Stimulated activated CD4-positive, alpha-beta T cell treated with anti-CD3 and anti-CD28 coated beads, Interleukin-2, amount 100 ng/mL, for 48 hours (primary cell): ENCODE measurements at places on chromosomes 16 and 17.

DNA sequence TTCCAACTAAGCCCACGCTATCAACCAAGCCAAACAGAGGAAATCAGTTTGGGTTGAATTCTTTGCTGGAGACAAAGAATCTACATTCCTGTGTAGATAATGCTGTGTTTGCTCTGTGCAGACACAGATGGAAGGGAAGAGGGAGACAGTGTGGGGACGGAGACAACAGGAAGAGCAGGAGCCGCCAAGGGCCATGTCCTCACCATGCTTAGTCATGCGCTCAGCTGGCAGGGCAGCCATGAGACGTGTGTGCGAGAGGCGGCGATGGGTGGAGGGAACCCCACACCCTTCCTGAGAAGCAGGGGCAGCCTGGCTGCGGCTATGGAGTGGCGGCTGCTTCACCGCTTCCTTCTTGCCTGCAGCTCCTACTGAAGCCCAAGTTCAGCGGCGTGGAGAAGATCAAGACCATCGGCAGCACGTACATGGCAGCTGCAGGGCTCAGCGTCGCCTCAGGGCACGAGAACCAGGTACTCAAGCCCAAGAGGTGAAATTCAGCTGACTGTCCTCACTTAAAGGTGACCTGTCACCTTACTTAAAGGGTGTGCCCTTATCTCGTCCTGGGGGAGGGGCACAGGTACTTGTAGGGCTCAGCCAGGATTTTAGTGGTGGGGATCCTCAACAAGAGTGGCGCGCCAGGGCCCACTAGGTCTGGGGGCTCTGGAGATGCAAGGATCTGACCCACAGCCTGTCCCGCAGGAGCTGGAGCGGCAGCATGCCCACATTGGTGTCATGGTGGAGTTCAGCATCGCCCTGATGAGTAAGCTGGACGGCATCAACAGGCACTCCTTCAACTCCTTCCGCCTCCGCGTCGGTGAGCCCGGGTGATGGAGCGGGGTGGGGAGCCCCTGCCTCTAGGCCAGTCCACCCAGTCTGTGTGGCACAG lies 47.5 kb downstream of the ADCY7 start:
- DNase-seq, result no peak

DNA sequence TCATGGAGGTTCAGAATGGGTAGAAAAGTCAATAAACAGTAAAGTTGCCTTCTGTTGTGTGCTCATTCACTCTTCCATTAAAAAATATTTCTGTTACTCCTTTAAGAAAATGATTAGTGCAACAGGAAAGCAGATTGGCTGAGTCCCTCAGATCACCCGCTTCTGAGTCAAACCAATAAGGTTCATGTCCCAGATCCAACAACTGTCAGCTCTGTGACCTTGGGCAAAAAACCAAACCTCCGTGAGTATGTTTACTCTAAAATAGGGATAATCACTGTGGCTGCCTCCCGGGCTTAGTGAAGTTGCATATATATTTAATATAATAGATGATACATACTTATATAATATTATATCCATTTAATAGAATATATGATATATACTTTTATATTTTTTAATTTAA lies 698.5 kb upstream of the RBFOX1 start:
- DNase-seq, result no peak

DNA sequence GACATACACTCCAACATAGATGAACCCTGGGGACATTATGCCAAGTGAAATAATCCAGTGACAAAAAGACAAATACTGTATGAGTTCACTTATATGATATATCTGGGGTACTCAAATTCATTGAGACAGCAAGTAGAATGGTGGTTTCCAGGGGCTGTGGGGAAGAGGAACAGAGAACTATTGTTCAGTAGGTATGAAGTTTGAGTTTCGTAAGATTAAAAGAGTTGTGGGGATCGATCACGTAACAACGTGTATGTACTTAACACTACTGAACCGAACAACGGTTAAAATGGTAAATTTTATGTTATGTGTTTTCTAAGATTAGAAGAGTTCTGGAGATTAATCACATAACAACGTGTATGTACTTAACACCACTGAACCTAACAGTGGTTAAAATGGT lies 100.8 kb downstream of the HS3ST3A1 start:
- no peak for DNase-seq

GRCh38 chr17:38898291-38898679 lies 27.1 kb upstream of the LASP1NB start:
- DNase-seq, result no peak

DNA sequence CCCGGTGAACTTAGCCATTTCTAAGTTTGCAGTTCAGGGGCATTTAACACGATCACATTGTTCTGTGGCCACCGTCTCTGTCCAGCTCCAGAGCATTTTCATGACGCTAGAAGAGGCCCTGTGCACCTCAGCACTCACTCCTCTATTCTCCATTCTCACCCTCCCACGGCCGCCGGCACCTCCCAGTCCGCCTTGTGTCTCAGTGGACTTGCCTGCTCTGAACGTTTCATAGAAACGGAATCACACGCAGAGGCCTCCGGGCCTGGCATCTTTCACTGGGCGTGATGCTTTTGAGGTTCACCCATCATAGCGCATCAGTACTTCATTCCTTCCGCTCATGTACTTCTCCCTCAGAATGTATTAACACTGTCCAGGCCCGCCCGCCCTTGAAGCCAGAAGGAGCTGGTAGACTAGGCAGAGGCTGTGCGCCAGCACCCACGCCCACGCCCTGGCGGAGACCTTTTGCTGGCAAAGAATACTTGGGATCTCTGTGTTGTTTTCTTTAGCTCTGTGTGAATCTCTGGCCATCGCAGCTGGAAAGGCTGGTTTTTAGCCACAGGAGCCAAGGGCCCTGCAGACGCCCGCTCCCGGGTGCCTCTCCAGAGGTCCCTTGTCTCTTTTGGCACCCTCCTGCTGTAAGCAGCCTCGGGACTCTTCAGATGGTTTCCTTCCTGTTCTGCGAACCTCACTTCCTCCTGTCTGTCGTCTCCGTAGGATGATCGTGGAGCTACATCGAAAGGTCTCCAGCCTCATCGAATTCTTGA lies 23.4 kb upstream of the JPT2 start:
- DNase-seq, result no peak

DNA sequence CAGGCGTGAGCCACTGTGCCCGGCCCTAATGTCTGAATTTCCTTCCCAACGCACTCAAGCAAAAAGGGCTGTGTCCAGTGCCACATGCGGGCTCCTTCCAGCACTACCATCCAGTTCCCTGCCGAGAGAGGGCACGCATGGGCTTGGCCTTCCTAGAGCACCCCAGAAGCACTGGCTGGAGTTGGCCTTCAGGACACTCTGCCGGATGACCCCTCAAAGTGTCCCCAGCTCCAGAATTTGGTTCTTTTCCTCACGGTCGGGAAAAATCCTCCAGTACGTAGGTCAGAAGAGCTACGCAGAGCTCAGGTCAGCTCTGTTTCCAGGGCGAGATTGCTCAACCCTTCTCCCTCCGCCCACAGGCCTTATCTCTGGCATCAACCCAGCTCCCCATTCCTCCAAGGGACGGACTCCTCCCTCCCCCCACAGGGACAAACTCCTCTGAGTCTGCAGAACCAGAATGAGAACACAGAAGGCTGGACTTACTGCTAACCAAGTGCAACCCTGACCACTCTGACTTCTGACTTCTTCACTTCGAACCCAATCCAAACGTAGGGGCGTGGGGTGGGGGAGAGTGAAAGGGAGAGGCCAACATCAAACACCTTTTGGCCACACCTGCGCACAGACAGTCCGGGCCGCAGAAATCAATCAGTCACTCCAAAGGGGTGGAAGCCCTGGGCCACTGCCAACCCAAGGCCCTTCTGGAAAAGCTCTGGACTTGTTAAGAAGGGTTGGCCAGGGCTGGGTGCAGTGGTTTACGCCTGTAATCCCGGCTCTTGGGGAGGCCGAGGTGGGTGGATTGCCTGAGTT lies 3.6 kb downstream of the CDC42EP4 start:
- DNase-seq, result no peak

GRCh38 chr16:16988963-16989362 lies 481.8 kb downstream of the XYLT1 start:
- no peak for DNase-seq

GRCh38 chr17:35791681-35792350 lies 3.6 kb downstream of the MMP28 start:
- DNase-seq, result no peak

- DNase-seq, result no peak
These were observed 10.4 kb downstream of the GPATCH8 start for GRCh38 chr17:44492706-44493272.

DNA sequence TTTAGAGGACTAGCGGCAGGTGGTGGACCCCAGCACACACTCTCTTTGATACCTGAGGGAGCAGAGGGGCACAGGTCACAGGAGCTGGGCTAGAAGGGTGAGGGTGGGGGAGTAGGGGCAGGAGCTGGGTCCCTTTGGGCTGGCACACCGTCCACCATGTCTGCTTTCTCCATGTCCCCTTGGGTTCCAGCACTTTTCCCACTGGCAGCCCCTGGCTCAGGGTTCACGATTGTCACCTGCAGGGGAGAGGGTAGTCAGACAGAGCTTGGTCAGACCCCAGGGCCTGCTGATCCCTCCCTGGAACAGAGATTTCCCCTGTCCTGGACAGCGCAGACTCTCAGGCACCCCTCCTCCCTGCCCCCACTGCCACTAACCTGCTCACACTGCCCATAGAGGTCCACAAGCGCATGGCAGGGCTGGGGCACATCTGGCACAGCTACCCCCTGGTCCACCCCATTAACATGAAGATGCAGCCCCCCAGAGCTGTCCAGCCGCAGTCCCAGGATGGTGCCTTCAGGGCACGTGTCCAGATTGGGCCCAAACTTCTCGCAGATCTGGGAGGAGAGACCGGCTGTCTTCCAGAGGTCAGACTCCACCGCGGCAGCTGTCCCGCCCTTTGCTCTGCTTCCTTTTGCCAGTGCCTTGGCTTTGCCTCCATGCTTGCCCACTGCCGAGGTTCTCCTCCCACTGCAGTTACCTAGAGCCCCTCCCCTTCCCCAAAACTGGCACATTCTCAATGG lies 3.1 kb upstream of the GPS2 start:
- DNase-seq, result no peak

GRCh38 chr16:81513204-81514040 lies 68.8 kb downstream of the CMIP start:
- no peak for DNase-seq

GRCh38 chr17:21573961-21574610 lies 118.2 kb upstream of the KCNJ18 start:
- no peak for DNase-seq

- DNase-seq, result no peak
These were observed 12.2 kb upstream of the RMI2 start for GRCh38 chr16:11333010-11333409.

DNA sequence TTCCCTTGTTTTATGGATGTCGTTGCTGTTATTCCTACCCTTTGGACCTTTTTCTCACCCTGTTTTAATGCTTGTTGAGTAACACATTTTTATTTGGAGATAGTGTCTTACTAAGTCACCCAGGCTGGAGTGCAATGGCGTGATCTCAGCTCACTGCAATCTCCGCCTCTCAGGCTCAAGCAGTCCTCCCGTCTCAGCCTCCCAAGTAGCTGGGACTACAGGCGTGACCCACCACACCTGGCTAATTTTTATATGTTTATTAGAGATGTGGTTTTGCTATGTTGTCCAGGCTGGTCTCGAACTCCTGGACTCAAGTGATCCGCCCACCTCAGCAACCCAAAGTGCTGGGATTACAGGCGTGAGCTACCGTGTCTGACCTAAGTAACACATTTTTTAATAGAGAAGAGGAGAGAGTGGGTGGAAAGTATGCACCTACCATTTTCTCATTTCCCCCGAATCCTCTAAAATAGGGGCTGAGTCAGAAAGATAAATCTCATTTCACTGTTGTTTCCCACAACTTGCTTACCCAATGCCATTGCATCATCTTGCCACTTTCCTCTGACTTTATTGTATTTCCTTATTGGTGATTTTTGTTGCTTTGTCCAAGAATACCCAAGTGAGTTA lies 7.0 kb downstream of the DHX40 start:
- DNase-seq, result no peak

DNA sequence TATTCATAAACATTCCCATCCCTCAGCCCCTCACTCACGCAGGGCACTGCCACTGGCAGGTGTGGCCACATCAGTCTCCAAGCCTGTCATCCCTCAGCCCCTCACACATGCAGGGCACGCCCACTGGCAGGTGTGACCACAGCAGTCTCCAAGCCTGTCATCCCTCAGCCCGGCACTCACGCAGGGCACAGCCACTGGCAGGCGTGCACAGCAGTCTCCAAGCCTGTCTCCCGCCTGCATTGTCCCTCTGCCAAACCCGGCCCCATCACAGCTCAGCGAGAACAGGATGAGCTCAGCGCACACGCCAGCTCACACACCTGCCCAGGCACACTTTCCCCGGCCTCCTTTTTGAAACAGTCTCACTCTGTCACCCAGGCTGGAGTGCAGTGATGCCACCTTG lies 11.4 kb upstream of the KREMEN2 start:
- DNase-seq, result no peak
